ENCODE measurements at places on chromosomes 7 and 10.

DNA sequence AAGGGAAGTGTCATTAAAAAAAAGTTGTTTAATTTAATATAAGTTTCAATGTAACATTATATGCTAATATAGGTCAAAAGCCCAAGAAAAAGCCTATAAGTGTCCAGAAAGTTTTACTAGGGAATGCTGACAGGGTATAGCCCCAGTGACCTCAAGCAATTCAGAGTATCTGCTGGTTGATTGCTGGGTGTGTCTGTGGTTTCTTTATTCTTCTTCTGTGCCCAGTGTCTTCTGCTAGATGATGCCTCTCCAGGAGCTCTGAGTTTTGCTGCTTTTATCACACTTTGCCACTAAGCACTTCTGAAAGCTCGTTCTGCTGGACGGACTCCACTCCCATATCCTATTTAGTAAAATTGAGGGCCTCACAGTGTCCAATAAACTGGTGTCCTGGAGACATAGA is 212.2 kb upstream of the NRG3 start:
- no peak for DNase-seq

- no peak for DNase-seq
Measured at GRCh38 chr7:43513251-43513650, 69.7 kb upstream of the STK17A start.

GRCh38 chr10:49690698-49691356 is 11.4 kb downstream of the C10orf53 start:
- no peak for DNase-seq

DNA sequence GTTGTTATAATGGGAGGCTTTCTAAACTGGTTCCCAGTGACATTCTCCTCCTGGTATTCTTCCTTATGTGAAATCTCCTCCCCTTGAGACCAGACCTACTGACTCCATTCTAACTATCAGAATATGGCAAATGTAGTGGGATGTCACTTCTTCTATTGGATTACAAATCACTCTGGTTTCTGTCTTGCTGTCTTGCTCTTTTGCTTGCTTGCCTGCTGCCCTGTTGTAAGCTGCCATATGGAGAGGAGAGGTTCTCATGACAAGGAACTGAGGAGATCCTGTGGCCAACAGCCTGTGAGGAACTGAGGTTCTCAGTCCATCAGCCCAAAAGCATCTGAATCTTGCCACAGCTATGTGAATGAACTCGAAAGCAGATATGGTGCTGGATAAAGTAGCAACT is 4.7 kb upstream of the NRCAM start:
- no peak for DNase-seq

GRCh38 chr7:33698692-33699128 is 206.6 kb upstream of the BMPER start:
- no peak for DNase-seq

DNA sequence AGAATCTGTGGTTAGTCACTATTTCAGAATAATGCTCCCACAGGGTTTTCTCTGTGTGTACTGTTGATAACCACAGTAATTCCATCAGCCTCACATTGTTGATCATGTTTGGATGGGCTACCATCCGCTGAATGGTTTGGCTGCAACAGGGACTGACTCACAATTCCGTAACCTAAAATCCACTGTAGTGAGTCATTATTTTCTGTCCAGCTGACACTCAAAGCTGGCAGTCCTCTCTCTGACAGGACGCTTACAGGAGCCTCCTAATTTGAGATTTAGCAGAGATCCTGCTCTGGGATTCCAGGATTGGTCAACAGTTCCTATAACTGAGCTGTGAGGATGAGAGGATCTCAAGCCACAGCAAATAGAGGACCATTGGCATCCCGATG is 32.7 kb downstream of the VWA2 start:
- DNase-seq, result peak; percentile 92

DNA sequence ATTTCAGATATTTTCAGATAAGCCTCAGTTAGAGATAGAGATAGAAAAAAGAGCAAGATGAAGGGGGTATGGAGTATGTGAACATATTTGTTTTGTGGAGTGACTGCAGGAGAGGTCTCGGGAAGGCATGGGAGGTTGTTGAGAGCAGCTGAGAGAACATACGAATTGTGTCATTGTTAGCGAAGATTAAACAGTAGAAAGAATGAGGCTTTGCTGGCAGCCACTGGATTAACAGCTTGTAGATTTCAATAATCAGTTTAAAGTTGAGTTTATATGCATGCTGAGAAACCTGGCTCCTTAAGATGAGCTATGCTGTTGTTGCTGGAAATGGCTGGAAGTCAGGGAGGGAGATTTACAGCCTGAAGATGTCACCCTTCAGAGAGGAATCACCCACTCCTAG is 100.9 kb upstream of the SORCS3 start:
- DNase-seq, result no peak

DNA sequence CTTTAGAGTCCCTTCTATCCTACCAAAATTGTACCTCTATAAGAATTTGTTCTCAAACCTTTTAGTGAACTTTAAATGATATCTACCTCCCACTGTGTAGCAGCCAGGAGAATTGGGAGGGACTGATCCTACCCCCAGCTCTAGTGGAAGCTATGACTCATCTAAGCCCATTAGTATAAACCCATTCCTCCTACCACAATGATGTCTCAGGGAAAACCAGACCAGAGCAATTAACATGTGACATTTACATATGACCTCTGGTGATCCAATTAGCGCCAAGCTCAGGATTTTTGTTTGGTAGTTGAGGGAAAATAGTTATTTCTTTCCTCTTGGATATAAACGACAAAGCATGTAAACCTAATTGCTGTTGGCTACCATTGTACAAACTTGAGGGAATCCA is 33.1 kb upstream of the R3HCC1L start:
- DNase-seq, result no peak
